Astrocyte (in vitro differentiated cells and primary cell): ENCODE measurements at places on chromosomes 7 and 10. TPM values are rescaled to one million over a fixed set of nuclear protein-coding genes. Genes with fewer than 3 reads are reported as not detected.
A peak's percentile ranks its signal among the peaks of the same experiment; 100 is the strongest.

DNA sequence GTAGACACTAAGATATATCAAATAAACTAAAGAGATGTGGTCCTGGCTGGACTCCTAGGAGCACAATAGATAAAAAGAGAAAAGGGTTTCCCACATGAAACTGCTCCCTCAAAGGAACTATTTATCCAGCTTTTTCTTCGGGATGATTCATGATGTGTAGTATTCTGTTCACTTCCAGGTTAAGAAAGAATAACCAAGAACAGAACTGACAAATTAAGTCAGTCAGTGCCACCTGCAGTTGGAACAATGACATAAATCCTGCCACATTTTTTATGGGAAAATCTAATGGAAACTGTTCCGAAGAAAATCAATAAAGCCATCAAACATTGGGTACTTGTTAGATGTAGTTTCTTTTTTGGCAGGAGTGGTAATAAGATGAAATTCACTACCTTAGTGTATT is 87.1 kb downstream of the POLR1F start:
- DNase-seq: peak; percentile 3
- H3K27ac ChIP-seq: no peak overlapping the region
- H3K36me3 ChIP-seq: no peaks in the 10 kb centered on the region
- no peak overlapping the region for H3K4me3 ChIP-seq
- no peaks in the 10 kb centered on the region for H3K27me3 ChIP-seq

- H3K27me3 ChIP-seq: no peaks in the 10 kb centered on the region
- no peak for DNase-seq
- no peaks in the 10 kb centered on the region for H3K36me3 ChIP-seq
- no peak overlapping the region for H3K4me3 ChIP-seq
- no peak overlapping the region for H3K27ac ChIP-seq
These were observed 656.5 kb downstream of the SDK1 start for GRCh38 chr7:3957472-3958108.

GRCh38 chr10:132110111-132110521 is 44.4 kb downstream of the JAKMIP3 start:
- DNase-seq: no peak
- no peaks in the 10 kb centered on the region for H3K36me3 ChIP-seq
- no peak overlapping the region for H3K4me3 ChIP-seq
- no peaks in the 10 kb centered on the region for H3K27me3 ChIP-seq
- no peak overlapping the region for H3K27ac ChIP-seq

DNA sequence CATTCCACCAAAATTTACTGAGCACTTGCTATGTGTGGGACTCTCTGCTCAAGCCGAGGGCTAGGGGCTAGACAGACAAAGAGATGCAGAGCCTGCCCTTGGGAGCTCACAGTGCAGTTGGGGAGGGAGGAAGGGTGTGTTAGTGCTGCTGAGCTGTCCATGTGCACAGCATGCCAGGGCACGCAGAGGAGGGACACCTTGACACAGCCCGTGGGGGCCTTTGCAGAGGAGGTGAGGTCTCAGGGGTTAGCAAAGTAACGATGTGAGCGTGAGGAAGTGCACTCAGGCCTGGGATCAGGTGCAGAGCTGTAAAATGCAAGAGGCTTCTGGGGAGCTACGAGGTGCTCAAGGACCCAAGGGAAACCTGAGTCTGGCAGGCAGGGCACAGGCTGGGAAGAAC is 16.3 kb downstream of the PRKCQ start:
- no peak overlapping the region for H3K27ac ChIP-seq
- no peak overlapping the region for H3K4me3 ChIP-seq
- DNase-seq: no peak
- no peaks in the 10 kb centered on the region for H3K4me1 ChIP-seq
- H3K27me3 ChIP-seq: no peaks in the 10 kb centered on the region

GRCh38 chr10:121796342-121796741 is 131.5 kb downstream of the ATE1 start:
- no peak overlapping the region for H3K4me3 ChIP-seq
- DNase-seq: no peak
- no peak overlapping the region for H3K27ac ChIP-seq
- peaks cover 9% of the 10 kb centered on the region for H3K4me1 ChIP-seq
- no peaks in the 10 kb centered on the region for H3K36me3 ChIP-seq

DNA sequence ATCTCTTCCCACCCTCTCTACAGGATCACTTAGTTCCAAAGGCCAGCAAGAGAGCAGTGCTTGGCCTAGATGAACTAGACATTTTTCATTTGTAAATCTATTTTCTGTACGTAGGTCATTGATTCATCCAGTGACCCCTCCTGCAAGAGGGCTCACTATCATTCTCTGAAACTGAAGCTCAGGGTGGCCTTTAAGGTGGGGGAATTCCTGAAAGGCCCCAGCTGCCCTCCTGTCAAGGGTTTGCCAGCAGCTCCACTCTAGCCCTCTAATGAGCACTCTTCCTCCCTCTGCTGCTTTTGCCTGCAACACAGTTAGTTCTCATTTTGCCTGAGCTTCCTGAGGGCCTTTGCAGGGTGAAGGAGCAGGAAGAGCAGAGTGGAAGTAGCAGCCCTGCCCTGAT is 41.2 kb downstream of the LRRC18 start:
- no peak for DNase-seq
- no peaks in the 10 kb centered on the region for H3K4me1 ChIP-seq
- no peak overlapping the region for H3K27ac ChIP-seq
- H3K27me3 ChIP-seq: no peaks in the 10 kb centered on the region

The PTF1A gene
- not detected in 2 replicates for total RNA-seq
